COR-L47 (cell line): ENCODE measurements at places on chromosomes 13 and 19.

DNA sequence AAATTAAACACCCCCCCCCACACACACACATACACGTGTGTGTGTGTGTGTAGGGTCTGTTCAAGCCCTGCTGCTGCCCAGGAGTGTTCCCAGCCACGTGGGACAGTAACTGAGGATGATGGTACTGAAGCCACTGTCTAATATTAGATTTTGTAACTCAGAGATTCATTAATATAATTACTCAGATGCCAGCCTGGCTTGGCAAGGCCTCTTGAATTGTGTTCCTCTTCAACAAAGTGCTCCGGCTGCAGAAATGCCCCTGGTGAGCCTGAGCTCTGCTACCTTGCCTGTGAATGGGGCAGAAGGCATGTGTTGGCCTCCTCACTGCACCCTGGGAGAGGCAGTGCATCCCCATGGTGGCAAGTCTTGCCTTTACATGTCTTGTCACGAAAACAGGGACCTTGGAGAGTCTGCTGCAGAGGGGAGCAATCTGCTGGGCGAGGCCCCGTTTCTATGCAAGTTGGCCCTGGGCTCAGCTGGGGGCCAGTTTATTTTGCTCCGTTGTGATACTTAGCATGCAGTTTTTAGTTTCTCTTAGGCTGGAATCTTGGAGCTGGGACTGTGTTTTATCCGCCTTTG lies 44.0 kb downstream of the NFIX start:
- DNase-seq: no peak

DNA sequence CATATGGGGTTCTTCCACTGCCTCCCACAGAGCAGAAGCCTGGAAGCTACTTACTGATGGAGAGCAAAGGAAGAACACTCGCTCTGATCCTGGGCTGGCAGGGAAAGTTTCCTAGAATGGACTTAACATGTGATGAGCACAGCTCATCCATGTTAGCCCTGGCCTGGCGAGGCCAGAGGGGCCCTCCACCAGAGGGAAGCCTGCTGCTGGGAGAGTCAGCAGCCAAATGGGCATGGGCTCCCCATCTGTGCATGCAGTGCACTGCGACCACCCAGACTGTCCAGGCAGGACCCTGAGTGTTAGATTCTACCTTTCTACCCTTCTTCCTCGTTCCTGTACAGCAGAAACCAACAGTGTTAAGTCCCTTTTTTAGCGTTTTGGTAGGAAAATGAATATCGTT lies 8.9 kb downstream of the HNRNPUL1 start:
- DNase-seq: no peak

GRCh38 chr19:44582581-44583265 lies 30.6 kb upstream of the IGSF23 start:
- no peak for DNase-seq

DNA sequence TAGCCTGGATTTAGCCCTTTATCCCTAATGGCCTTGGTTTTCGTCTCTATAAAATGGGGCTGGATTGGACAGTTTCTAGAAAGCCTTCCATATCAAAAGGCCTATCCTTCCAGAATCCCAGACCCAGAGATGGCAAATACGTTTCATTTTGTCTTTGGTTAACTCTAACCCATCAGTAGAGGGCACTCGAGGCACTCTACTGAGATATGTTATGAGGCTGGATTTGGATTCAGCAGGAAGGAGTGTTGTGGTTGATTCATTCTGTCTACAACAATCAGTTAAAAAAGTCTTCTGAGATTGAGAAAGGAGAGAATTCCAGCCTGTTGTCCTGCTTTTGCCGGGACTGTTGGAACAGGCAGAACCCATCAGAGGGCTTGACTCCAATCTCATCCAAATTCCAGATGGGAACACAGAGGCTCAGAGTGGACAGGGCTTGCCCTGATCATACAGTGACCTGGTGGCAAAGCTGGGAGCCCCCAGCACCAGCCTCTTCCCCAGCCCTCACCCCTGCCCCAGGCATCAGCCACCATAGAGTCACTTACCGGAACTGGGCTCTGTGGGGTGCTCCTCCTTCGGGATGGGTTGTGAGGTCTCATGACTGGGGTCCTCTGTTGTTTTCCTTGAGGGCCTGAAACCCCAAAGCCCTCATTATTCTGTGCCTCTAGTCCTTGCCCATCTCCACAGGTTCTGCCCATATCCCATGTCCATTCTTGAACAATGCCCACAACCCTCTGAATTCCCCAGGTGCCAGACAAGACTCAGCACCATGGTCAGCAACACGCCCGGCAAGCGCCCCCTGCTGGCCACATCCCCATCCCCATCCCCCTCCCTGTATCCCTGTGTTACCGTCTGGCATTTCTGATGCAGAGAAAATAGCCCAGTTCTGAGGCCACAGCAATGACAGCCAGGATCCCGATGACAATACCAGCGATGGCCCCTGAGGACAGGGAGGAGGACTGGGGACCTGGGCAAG lies 12.3 kb upstream of the ZNF180 start:
- peak; percentile 44 for DNase-seq

DNA sequence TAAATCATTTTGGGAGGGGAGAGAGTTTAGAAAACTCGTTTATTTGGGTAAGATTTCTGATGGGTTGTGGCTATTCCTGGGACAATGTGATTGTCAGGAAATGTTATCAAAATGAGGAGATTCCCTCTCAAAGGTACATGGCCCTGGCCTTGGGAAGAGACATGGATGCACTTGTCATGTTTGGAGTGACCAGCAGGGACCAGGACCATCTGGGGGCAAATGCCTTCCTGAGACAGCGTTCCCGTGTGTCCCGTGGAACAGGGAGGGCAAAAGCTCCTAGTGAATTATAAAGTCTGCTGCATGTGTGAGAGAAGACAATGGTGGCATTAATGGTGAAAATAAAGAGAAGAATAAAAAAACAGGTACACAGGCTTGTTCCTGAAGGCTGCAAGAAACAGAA lies 317.3 kb downstream of the ZNF536 start:
- no peak for DNase-seq

DNA sequence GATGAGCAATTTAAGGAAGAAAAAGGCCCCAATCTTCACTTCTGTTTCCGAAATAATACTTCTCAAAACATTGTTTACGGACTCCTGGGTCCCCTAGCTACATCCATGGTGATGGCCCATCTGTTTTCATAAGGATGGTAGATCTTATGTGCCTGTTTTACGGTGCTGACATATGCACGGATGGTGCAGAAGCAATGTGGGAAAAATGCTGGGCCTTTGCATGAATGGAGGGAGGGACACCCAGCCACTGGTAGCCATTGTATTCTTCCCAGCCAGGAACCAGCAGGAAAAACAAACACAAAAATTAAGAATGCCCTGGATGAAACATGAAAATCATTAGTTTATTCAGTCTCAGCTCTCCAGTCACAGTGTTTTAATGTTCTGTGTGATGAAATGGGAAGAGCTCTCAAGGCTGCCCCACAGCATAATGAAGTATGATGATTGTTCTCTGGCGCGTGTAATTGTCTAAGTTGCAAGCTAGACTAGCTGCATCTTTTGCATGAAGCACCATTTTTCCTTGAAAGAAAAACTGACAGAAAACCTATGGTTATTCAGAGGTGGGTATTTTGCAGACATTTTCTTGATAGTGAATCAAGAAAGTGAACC lies 1201.1 kb upstream of the SLC10A2 start:
- no peak for DNase-seq

GRCh38 chr19:27828829-27829228 lies 1384.1 kb downstream of the UQCRFS1 start:
- no peak for DNase-seq

DNA sequence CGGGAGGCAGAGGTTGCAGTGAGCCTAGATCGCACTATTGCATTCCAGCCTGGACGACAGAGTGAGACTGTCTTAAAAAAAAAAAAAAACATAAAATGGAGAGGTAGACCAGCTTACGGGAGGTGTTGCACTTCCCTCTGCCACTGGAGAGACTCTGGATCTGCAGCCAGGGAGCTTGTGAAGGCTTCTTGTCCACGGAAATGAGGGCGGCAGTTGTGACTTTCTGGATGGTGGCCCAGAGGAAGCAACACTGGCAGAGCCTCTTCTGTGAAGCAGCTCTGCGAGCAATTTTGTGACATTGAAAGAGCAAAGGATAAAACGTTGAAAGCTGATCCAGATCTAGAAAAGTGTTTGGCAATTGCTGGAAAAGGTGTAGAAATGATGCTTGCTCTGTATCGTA lies 10.4 kb downstream of the SPINT2 start:
- no peak for DNase-seq

- DNase-seq: no peak
Measured at GRCh38 chr13:110605132-110605531, 10.2 kb upstream of the NAXD start.

DNA sequence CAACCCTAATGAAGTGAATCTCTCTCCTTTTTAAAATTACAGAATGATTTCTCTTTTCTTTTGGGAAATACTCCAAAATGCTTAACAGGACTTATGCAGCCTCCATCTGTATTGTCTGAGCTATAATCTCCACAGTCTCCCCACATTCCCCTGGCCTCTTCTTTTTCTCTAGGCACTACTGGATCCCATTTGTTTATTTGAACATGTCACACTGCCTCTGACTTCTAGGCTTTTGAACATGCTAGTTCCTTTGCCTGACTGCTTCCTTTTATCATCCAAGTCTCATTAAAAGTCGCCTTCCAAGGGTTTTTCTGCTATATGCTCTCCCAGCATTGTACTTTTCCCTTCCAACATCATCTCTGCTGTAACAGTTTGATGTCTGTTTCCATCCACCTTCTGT lies 548.7 kb downstream of the PCDH9 start:
- DNase-seq: no peak

DNA sequence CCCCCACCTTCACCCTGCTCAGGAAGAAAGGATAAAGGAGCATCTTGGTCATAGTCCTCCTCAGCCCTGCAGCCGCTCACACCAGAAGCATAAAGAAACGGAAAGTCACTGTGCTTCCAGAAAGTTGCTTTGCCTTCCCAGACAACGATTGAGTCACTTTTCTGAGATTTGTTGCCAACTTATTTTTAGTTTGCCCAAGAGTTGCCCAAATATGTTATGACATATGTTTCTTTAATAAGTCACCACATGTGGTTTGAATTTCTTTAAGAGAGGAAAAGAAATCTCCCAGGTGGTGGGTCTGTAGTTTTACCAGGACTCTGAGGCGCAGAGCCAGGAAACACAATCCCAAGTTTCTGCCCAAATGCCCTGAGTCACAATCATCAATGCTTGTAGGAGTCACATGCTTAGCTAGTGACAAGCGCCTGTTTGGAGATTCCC lies 63.4 kb upstream of the LRCH1 start:
- no peak for DNase-seq

GRCh38 chr13:27293873-27294515 lies 23.4 kb downstream of the RASL11A start:
- no peak for DNase-seq

GRCh38 chr13:101150998-101151397 lies 265.3 kb downstream of the NALCN start:
- no peak for DNase-seq

DNA sequence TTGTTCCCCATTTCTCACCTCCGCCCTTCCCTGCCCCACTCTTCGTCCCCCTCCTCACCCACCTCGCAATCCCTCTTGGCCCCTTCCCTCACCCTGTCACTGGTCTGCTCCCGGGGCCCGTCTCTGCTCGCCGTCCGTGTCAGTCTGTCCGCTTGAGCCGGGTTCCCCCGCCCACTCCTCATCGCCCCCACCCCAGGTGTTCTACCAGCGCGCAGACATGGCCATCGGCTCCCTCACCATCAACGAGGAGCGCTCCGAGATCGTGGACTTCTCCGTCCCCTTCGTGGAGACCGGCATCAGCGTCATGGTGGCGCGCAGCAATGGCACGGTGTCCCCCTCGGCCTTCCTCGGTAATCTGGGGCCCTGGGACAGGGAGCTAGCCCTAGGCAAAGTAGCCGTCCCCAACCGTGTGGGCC lies 22.3 kb downstream of the GRIN2D start:
- no peak for DNase-seq

DNA sequence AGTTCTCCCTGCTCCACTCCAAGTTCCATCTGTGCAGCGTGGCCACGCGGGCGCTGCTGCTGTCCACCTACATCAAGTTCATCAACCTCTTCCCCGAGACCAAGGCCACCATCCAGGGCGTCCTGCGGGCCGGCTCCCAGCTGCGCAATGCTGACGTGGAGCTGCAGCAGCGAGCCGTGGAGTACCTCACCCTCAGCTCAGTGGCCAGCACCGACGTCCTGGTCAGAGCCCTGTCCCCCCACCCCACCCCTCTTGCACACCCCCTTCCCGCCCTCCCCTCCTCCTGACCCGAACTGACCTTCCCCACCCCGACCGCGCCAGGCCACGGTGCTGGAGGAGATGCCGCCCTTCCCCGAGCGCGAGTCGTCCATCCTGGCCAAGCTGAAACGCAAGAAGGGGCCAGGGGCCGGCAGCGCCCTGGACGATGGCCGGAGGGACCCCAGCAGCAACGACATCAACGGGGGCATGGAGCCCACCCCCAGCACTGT lies 11.6 kb downstream of the FUZ start:
- DNase-seq: no peak

- DNase-seq: no peak
Measured at GRCh38 chr13:33409673-33410510, 124.3 kb upstream of the STARD13 start.

GRCh38 chr19:10209315-10209714 lies 14.6 kb upstream of the DNMT1 start:
- no peak for DNase-seq

- DNase-seq: no peak
Measured at GRCh38 chr19:36182612-36183244, 30.5 kb upstream of the COX7A1 start.

DNA sequence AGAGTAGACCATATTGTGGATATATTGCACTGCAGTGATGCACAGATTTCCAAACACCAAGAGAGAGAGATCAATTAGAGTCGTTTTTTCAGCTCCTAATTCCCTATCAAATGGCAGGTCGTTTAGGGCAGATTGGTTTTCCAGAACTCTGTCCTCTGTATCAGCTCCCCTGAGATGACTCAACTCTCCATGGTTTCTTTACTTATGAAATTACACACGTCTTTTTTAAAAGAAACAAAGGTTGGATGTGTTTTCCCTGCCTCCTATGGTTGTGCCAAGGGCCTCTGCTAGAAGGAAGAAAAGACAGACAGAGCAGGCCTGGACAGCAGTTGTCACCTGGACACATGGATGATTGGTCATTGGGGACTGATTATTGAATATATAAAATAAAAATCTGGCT lies 478.1 kb upstream of the NBEA start:
- DNase-seq: no peak

- DNase-seq: no peak
Measured at GRCh38 chr13:111060237-111060919, 54.7 kb upstream of the ARHGEF7 start.

- DNase-seq: no peak
Measured at GRCh38 chr13:23159205-23159759, 21.5 kb upstream of the SGCG start.

DNA sequence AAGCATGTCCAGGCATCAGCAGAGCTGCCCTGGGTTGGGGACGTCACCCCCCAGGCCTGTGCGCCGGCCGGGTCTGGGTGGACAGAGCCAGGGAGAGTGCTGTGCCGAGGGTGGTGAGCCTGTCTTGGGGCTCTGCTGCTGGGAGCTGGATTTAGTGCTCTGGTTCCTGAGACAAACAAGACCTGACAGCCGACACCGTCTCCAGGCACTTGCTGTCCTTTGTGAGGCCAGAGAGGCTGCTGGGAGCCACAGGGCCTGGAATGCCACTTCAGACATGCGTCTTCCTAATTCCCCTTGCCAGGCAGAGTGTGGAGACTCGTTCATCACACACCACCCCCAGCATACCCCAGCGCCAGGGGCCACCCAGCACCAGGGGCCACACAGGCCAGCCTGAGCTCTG lies 165.8 kb downstream of the KDM4B start:
- no peak for DNase-seq

- DNase-seq: no peak
Measured at GRCh38 chr13:51728972-51729371, 75.0 kb downstream of the DHRS12 start.
